Stimulated activated CD4-positive, alpha-beta T cell treated with anti-CD3 and anti-CD28 coated beads, TNF-alpha, amount 100 ng/mL, for 1 hour (primary cell): ENCODE measurements at places on chromosomes 13 and 19.

DNA sequence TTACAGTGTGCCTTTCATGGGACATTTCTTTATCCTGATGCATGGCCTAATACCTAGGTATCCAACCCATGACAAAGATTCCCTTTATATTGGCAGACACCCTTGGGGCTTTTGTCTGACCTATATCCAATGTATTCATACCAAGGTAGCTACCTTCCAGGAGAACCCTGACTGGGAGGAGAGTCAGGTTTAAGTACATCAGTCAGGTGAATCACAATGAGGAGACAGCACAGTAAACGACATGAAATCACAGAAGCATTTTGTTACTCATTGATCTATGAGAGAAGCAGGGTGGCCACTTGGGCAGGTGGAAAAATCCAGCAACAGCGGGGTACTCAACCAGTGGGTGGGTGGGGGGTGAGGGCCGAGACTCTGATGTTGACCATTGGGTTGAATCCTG, 527.4 kb upstream of the ATXN8OS start:
- DNase-seq, result no peak

DNA sequence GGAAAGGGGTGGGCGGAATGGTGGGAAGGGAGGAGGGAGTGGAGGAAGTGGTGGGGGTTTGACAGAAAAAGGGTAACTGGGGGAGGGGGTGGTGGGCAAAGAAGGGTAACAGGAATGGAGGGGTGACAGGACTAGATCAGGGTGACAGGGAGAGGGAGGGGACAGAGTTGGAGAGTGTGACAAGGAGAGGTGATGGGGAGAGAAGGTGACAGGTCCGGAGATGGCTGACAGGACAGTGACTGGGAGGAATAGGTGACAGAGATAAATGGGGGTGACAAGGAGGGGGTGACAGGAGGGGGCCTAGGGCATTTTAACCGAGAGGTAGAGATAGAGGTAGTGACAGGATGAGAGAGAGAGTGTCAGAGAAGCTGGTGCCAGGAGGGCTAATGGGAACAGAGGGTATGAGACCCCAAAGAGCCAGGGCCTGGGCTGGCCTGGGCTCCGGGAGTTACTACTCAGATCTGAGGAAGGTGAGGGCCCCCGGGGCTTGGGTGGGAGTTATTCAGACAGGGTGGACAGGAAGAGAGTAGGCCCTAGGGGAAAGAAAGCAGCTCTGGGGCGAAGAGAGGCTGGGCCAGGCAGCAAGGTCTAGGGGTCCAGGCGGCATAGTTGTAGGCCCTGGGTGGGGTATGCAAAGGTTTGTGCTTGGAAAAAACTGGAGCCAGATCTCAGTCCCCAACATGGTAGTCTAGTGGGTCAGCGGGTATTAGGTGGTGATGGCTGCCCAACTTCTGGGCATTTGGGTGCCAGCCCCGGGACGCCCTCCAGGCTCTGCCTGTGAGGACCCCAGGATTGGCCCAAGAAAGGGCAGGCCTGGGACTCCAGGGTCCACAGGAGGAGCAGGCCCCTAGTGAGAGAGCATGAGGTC, 660 bp downstream of the CIC start:
- no peak for DNase-seq

GRCh38 chr19:47465957-47466356, 5.7 kb downstream of the SLC8A2 start:
- no peak for DNase-seq

- no peak for DNase-seq
These were observed 647 bp downstream of the RNF225 start for GRCh38 chr19:58395979-58396627.

GRCh38 chr19:6952956-6953355, 65.6 kb downstream of the ADGRE1 start:
- DNase-seq, result no peak

DNA sequence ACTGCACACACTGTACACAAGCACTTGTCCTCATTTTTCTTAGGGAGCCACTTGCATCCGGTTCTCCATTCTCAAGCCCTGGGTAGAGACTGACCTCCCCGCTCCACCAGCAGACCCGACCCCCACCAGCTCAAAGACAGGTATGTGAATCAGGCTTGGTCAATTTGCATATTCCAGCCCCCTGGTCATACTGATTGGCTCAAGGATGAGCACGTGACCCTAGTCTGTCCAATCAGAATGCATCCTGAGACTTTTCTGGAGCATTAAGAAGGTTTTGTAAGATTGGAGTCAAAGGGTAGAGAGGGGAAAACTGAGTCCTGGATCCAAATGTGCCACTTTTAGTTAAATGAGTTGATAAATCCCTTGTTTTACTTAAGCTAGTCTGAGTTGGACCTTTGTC, 34.1 kb downstream of the NOTCH3 start:
- no peak for DNase-seq

GRCh38 chr19:6765738-6766356, 1.4 kb downstream of the SH2D3A start:
- no peak for DNase-seq

DNA sequence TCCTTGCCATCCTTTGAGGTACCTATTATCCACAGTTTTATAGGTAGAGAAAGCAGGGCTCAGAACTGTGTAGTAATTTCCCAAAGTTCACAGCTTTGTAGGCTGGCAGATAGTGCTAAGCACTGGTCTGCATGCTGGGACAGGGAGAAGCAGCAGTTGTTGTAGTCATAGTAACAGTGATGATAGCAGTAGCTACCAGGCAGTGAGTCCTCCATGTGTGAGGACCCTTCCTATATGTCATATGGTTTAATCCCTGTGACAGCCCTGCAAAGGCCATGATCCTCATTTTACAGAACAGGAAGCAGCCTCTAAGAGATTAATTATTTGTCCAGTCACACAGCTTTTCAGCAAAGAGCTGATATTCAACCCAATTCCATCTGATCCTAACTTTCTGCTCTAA, 21.0 kb downstream of the SERP2 start:
- DNase-seq, result no peak

GRCh38 chr19:38318660-38319059, 985 bp upstream of the KCNK6 start:
- DNase-seq, result no peak

DNA sequence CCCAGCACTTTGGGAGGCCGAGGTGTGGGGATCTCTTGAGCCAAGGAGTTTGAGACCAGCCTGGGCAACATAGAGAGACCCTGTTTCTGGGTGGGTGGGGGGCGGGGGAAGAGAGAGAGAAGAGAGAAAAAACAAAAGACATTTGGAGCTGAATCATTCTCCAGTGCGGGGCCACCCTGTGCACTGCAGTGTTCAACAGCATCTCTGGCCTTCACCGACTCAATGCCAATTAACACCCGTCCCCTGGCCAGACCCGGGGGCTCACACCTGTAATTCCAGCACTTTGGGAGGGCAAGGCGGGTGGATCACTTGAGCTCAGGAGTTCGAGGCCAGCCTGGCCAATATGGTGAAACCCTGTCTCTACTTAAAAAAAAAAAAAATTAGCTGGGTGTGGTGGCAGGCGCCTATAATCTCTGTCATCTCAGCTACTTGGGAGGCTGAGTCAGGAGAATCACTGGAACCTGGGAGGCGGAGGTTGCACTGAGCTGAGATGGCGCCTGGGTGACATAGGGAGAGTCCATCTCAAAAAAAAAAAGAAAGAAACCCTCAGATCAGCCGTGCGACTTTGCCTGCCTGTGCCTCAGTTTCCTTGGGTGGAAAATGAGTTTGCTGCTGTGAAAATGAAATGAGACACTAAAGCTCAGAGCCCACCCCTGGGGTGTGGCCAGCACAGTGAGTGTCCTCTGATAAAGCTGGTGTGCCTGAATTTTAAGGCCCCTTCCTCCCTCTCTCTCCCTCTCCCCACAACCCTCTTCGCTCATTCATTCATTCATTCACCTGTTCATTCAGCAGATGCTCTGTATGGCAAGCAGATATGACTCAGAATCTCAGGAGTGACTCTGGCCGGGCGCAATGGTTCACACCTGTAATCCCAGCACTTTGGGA, 6.4 kb downstream of the KLF2 start:
- DNase-seq, result no peak

DNA sequence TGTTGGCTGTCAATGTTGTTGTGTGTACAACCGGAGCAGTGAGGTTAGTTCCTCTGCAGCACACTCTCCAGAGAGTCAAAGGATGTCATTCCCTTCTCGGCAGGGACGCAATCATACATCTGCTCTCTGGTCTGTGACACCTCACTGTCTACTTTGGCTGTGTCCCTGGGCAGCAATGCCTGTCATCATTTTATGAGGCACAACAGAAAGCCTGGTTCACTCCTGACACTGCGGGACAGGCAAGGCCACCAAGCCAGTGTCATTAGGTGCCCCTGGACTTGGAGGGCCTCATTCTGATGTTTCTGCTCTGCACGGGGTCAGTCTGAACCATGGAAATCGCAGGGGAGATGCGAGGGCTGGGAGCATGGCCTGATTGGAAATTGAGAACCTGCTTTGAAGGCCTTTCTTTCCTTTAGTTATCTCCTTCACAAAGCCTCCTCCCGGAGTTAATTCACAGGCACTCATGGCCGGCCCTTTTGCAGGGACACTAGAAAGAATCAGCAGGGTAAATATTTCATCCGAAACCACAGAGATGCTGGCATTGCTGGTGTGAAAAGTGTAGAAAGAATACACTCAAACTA, 284.4 kb downstream of the ZNF536 start:
- no peak for DNase-seq

DNA sequence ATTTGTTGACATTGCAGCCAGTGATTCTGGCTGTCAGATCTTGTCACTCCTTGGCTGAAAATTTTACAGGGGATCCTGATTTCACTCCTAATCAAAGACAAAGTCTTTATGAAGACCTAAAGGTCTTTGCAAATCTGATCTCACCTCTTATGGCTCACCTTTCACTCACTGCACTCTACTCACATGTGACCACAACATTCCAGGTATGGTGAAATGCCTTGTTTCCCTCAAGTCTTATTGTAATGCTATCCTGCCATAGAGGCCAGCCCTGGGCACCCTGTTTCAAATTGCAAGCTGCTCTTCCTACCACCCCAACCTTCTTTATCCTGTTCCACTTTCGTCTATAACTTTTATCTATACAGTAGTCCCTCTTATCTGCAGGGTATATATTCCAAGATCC, 200.1 kb downstream of the NDFIP2 start:
- no peak for DNase-seq

DNA sequence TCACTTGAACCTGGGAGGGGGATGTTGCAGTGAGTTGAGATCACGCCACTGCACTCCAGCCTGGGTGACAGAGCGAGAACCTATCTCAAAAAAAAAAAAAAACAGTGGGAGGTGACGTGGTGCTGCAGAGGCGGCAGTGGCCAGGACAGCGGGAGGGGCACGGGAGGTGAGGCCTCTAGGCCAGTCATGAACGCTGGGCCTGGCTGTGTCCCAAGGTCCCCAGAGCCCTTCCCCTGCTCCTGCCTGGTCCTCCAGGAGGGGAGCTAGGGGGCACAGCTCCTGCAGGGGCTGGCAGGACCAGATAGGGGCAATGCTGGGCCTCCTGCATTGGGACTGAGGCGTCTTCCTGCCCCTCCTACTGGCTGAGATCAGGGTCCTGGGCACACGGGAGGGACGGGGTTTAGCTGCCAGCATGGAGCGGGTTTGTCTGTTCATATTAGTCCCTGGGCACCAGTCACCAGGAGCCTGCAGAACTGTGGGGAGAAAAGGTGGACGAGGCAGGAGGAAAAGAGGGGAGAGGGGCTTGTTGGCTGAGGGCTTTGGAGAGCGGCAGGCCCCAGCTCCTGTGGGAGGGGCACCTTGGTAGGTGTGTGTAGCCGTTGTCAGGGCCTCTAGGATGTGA, 4.5 kb downstream of the MAP2K7 start:
- no peak for DNase-seq

- no peak for DNase-seq
These were observed 1.9 kb downstream of the COX6B2 start for GRCh38 chr19:55352549-55353145.

- no peak for DNase-seq
These were observed 25.8 kb upstream of the INTS6 start for GRCh38 chr13:51478418-51479198.
